ENCODE measurements at places on chromosomes 5 and 9. TPM values are rescaled to one million over a fixed set of nuclear protein-coding genes. Genes with fewer than 3 reads are reported as not detected.

JAK2 gene
- total RNA-seq = 24.8 TPM

CNTNAP3 gene
- total RNA-seq = 1.9 TPM

SV2C gene
- total RNA-seq = 1.3 TPM

GRXCR2 gene
- total RNA-seq = not detected

DNA sequence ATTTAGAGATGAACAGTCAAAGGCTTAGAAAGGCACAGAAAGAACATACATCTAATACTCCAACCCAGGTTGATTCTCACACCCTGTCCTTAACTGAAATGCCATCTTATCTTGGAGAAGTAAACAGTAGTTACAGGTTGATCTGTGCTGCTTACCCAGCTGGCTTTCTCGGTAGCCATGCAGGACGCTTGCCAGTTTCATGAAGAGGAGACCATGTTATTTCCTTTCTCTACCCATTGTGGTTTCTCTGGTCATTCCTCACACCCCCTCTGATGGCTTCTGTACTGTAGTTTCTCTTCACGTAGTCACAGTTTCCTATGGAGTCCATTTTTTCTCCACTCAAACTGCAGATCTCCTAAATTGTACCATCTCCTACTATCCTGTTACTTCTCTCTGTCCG is 206.0 kb downstream of the SGCD start:
- no peaks in the 10 kb centered on the region for H3K27me3 ChIP-seq
- H3K27ac ChIP-seq = no peak overlapping the region
- no peaks in the 10 kb centered on the region for H3K36me3 ChIP-seq
- no peak for DNase-seq
- H3K4me1 ChIP-seq = no peaks in the 10 kb centered on the region
- H3K4me3 ChIP-seq = no peak overlapping the region

DNA sequence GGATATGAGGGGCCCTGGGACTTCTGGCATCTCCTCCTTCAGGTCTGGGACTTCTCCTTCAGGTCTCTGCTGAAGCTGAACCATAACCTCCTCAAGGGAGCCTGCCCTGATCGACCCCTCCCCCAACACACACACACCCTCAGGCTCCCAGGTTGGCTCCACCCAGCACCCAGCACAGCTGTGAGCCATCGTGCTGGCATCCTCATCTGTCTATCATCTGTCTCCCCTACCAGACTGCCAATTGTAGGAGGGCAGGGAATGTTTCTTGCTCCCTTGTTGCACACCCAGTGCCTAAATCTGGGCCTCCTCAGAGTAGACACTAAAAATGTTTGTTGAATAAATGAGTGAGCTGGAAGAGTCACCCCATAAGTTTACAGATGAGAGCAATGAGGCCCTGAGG is 71.4 kb downstream of the LRSAM1 start:
- no peak for DNase-seq
- no peaks in the 10 kb centered on the region for H3K27me3 ChIP-seq
- peaks cover 22% of the 10 kb centered on the region for H3K4me1 ChIP-seq
- H3K36me3 ChIP-seq = no peaks in the 10 kb centered on the region

- H3K36me3 ChIP-seq = no peaks in the 10 kb centered on the region
- no peak overlapping the region for H3K27ac ChIP-seq
Measured at GRCh38 chr9:77926371-77926878, 105.2 kb downstream of the GNAQ start.

GRCh38 chr9:115416299-115416698 is 298.3 kb upstream of the TNC start:
- no peaks in the 10 kb centered on the region for H3K4me1 ChIP-seq
- no peak overlapping the region for H3K4me3 ChIP-seq

- no peak overlapping the region for H3K27ac ChIP-seq
- DNase-seq = no peak
- H3K4me1 ChIP-seq = no peaks in the 10 kb centered on the region
- H3K36me3 ChIP-seq = no peaks in the 10 kb centered on the region
Measured at GRCh38 chr9:78918976-78919375, 622.1 kb downstream of the PSAT1 start.

- H3K36me3 ChIP-seq = no peaks in the 10 kb centered on the region
- no peak for DNase-seq
- no peak overlapping the region for H3K27ac ChIP-seq
- no peaks in the 10 kb centered on the region for H3K4me1 ChIP-seq
- no peaks in the 10 kb centered on the region for H3K27me3 ChIP-seq
Measured at GRCh38 chr9:92948038-92948534, 763 bp downstream of the FGD3 start.

- no peak overlapping the region for H3K4me3 ChIP-seq
- H3K4me1 ChIP-seq = no peaks in the 10 kb centered on the region
- DNase-seq = no peak
- H3K27ac ChIP-seq = no peak overlapping the region
- H3K27me3 ChIP-seq = no peaks in the 10 kb centered on the region
Measured at GRCh38 chr5:119532637-119533036, 80.3 kb downstream of the HSD17B4 start.

- H3K27ac ChIP-seq = no peak overlapping the region
- H3K4me3 ChIP-seq = no peak overlapping the region
Measured at GRCh38 chr9:135105938-135106491, 18.5 kb downstream of the OLFM1 start.

DNA sequence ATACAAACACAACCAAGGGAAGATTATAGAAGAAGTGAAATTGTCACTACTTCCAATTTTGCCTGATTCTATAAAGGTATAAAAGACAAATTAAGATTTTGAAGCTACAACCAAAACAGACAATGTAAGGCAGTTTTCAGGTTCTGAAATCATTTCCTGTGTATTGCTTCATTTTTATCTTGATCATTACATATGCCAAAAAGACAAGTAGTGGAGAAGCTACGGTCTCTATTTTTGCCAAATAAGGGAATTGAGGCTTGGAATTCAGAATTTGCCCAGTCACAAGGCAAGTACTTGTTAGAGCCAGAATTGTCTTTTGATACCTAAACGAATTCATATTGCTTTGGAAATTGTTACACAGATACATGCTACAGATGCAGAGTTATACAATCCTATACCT is 20.6 kb downstream of the EDIL3 start:
- no peaks in the 10 kb centered on the region for H3K36me3 ChIP-seq
- H3K4me3 ChIP-seq = no peak overlapping the region
- H3K27me3 ChIP-seq = no peaks in the 10 kb centered on the region
- no peak for DNase-seq
- no peak overlapping the region for H3K27ac ChIP-seq
- no peaks in the 10 kb centered on the region for H3K4me1 ChIP-seq

GRCh38 chr5:5780253-5780652 is 357.8 kb downstream of the ICE1 start:
- DNase-seq = no peak
- H3K27ac ChIP-seq = no peak overlapping the region
- no peaks in the 10 kb centered on the region for H3K36me3 ChIP-seq
- H3K4me3 ChIP-seq = no peak overlapping the region
- H3K27me3 ChIP-seq = no peaks in the 10 kb centered on the region
